ENCODE measurements at places on chromosomes 4 and X.

DNA sequence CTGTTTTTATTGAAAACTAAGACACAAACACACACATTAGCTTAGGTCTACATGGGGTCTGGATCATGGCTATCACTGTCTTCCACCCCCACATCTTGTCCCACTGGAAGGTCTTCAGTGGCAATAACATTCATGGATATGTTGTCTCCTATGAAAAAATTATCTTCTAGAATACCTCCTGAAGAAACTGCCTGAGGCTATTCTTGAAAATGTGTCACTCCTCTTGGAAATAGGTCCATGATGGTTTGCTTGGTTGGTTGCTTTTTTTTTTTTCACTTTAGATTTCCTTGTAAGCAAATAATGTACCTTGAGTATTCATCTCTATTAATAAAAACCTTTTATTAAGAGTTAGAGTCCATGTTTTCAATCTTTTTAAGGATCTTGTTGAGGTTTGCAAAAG, 195.3 kb upstream of the PDE5A start:
- DNase-seq = no peak

GRCh38 chr4:858041-858481, 32.1 kb upstream of the CPLX1 start:
- DNase-seq = no peak

DNA sequence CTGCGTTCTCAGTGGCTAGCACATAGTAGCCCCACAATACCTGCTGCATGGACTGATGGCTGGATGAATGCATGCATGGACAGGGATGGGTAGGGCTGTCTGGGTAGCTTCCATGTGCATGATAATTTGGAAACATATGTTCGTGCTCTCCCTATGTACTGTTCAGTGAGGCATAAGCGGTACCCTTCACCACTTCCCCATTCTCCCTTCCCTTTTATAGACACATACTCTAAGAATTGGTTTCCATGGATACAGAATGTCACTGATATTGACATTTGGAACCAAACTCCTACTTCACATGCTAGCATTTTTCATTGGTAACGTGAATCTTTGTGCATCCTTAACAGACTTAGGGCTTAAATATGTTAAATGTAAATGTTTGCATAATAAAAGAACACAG, 20.4 kb downstream of the USP46 start:
- no peak for DNase-seq

DNA sequence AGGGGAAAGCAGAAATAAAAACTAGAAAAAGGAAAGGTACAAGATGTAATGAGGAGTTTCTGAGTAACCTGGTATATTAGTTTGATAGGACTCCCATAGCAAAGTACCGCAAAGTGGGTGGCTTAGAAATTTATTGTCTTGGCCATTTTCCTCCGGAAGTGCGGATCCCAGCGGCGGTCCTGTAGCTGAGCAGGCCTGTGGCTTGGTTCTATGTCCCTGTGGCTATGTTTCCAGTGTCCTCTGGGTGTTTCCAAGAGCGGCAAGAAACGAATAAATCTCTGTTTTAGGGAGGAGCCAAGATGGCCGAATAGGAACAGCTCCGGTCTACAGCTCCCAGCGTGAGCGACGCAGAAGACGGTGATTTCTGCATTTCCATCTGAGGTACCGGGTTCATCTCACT, 44.0 kb upstream of the LDB2 start:
- no peak for DNase-seq

DNA sequence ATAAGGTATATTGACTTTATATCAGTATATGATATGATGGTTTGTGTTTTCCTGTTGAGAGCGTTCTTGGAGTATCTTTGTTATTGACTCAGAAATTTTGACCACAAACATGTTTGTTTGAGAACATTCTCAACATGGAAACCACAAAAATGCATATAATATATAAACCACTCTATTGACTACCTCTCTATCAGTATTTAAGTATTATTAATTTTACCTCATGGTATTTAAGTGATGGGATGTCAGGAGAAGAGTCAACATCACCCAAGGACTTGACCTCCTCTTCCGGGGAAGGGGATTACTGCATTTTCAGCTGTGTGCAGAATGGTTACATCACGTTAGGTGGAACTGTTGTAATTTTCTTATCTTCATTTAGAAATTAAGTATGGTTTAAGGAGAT, 54.3 kb upstream of the PUDP start:
- no peak for DNase-seq

- no peak for DNase-seq
Measured at GRCh38 chr4:118745357-118745756, 60.2 kb downstream of the METTL14 start.

GRCh38 chr4:186644737-186645261, 78.9 kb downstream of the FAT1 start:
- no peak for DNase-seq

DNA sequence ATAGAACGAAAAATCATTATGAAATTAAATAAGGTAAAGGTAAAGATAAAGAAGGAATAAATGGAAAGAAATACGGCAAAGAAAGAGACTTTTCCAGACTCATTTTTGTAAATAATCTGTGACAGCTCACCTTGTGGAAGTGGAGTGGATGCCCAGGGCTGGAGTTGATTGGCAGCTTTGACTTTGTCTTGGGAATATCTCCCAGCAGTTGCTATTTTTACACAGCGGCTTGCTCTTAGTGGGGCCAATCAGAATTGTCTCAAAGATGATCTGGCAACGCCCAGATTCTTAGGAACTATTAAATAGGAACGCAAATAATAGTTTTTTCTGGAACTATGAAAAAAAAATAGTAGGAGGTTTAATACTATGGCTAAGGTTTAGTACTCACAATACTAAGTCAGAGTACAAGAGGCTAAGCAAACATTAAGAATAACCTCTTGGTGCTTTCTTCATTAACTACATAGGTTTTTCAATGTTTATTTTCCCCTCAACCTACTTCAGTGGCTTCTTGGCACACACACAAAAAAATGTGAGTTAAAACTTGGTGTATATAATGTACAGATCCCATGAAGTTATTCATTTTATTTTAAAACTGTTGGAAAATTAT, 132.7 kb downstream of the TRAM1L1 start:
- DNase-seq = no peak

DNA sequence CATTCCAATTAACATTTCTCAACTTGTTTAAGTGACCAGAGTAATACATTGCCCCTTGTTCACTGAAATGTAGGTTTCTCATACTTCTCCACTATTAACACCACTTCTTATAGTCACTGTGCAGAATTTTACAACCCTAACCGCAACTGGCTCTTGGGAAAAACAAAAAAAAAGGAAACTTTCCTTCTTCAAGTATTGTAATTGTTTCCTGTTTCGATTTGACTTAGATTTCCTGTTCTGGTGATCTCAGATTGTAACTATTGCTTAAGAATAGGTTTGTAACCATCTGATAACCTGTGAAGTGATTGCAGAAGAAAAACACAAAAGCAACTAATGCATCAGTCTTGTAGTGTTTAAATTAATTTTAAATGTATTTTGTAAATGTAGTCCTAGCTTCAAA, 594.7 kb upstream of the GALNT7 start:
- no peak for DNase-seq

DNA sequence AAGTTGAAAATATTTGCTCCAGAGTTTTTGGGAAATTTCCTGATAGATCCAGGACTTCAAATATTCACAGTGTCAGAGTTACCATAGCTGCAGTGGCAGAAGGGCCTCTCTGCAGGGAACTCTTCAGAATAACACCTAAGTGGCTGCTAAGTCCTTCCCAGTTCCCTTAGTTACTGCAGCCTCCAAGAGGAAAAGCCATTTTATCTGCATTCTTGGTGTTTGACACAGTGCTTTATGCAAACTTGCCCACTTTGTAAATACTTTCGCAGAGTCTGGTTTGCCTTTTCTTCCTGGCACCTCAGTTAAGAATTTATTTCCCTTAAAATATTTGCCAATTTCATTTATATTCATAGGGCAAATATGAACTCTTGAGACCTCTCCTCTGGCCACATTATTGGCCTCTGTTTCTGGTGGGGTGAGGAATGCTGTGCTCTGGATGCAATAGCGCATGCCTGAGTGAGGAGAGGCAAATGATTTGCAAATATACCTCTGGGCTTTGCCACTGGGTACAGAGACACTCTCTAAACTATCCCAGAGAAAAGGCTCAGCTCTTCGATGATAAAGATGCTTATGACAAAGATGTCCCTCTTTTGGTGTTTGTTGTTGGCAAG, 566.3 kb upstream of the NR3C2 start:
- no peak for DNase-seq

GRCh38 chr4:93878566-93878965, 50.0 kb downstream of the ATOH1 start:
- no peak for DNase-seq

DNA sequence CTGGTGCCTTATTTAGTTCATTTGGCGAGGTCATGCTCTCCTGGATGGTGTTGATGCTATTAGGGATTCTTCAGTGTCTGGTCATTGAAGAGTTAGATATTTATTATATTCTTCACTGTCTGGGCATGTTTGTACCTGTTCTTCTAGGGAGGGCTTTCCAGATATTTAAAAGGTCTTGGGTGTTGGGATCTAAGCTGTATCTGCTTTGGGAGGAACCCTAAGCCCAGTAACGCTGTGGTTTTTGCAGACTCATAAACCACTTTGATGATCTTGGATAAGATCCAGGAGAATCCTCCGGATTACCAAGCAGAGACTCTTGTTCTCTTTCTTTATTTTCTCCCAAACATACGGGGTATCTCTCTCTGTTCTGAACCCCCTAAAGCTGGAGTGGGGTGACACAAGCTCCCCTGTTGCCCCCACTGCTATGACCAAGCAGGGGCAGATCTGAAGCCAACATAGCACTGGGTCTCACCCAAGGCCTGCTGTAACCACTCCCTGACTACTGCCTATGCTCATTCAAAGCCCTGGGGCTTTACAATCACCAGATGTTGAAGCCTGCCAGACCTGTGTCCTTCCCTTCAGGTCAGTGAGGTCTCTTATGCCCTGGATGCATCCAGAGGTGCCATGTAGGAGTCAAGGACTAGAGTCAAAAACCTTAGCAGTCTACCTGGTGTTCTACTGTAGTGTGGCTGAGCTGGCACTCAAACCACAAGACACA, 187.6 kb downstream of the GUCY2F start:
- no peak for DNase-seq

- no peak for DNase-seq
Measured at GRCh38 chrX:153560000-153560399, 38.9 kb downstream of the CCNQ start.

DNA sequence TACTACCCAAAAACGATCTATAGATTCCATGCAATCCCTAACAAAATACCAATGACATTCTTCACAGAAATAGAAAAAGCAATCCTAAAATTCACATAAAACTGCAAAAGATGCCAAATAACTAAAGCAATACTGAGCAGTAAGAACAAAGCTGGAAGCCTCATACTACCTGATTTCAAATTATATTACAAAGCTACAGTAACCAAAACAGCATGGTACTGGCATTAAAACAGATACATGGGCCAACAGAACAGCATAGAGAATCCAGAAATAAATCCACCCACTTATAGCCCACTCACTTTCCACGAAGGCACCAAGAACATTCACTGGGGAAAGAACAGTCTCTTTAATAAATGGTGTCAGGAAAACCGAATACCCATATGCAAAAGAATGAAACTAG, 74.7 kb downstream of the PHF8 start:
- DNase-seq = no peak

DNA sequence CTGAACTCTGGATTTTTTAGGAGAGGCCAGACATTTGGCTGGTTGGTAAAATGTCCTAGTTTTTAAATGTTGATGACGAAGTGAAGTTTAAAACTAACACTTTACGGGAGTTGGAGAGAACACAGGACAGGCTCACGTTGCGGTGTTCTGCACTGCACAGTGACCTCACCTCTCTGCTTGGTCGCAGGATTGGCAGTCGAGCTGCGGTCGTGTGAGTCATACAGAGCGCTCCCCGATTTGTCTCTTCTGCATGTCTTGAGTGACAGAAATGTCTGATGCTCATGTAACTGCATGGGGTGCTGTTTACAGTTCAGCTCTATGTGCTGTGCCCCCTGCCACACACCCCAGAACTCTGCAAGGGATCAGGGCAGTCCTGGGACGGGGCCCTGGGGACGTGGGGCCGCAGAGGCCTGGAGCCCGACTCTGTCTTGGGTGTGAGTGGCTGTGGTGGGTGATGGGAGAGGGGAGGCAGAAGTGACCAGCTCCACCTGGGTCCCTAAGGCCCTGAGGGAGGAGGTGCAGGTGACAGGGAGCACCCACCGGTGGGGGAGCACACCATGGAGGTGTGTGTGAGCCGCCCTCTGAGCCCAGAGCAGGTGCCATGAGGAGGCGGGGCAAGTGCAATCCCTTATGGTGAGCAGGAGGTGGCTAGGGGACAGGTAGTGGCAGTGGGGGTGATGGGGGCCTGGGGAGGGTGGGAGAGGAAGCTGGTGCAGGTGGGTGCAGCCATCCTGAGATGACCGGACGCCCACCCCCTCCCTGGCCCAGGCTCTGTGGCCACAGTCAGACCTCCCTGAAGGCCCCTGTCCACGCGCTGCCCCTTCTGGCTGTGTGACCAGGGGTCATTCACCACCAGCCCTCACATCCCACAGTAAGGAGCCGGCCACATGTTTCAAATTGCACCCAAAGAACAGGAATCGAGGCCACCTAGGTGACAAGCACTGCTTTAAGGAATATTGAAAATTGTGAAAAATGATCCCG, 77.9 kb upstream of the ADRA2C start:
- no peak for DNase-seq

- no peak for DNase-seq
Measured at GRCh38 chr4:114597410-114598115, 1.0 kb upstream of the UGT8 start.

DNA sequence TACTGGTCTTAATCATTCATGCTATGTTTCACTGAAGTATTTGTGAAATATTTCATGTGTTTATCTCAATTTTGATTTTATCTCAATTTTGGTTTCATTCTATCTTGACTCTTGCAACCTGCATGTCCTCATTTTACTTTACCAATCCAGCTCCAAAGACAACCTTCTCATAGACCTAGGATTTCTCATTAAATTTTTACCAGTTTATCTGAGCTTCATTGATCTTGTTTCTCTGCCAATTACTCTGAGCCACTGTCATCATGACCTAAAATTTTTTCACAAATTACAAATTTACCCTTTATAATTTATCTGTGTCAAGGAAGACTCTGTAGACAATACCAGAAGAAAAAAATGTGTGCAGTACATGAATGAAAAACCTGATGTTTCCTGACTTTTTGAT, 18.6 kb upstream of the UGT2B17 start:
- DNase-seq = no peak

DNA sequence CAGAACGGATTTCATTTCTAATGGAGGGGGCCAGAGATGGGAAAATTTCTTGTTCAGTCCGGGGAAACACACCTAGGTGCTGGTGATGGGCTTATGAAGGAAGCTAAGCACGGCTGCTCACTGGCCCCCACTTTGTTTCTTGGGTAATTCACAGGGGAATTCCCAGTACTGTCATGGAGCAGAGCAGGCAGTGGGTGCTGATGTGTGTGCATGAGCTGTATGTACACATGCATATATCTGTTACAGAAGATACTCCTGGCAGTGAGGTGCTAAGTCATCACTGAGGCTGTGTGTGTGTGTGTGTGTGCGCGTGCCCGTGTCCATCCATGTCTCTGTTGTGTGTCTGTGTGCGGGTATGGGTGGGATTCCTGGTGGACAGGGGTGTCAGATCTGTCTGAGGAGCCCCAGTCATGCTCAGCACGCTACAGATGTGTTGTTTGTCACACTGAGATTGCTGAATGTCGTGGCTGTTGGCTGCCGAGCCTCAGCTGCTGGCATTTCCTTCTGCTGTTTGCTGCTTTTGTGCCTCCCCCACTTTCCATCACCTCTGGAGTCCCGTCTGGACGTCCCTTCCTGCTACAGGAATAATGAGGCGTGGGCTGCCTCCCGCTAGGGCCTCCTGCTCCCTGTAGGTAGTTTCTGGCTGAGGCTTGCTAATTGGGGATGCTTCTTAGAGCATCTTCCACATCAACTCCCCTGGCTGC, 53.3 kb downstream of the JADE1 start:
- no peak for DNase-seq

All from omental fat pad (tissue), 4 donors.